ENCODE measurements at places on chromosomes 5 and 9.

GRCh38 chr9:137505421-137506140, 44.6 kb downstream of the PNPLA7 start:
- DNase-seq: no peak

DNA sequence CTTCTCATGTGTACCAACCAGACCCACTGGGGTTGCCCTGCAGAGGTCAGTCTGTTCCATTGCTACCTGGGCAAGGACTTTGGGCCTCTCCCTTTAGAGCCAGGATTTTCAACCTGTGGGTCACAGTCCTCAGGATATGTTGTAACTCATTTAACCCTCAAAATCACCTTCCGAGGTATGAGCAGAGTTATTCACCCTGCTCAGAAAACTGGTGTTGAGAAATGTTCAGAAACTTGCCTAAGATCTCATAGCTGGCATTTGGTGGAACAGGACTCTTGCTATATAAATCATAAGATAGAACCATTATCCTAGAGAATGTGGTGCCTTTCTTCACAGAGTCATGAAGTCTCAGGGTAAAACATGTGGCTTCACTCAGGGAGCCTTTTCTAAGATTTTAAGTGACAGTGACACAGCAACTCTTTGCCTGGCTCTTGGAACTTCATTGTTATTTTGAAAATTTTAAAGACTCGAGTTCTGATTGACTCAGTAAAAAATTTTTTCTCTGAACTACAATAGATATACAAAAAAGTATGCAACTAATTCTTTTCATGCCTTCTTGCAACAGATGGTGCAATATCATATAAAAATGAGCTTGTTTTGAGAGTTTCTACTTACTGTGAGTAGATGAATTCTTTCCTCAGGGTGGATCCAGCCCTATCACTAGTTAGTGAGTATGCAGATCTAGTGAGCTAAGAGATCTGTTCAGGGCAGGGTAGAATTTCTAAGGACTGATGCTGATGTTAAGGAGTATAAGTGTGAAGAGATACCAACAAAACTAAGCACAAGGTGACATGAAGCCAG, 29.5 kb downstream of the CAST start:
- no peak for DNase-seq

- DNase-seq: no peak
Measured at GRCh38 chr9:125460346-125460745, 198.7 kb downstream of the GAPVD1 start.

DNA sequence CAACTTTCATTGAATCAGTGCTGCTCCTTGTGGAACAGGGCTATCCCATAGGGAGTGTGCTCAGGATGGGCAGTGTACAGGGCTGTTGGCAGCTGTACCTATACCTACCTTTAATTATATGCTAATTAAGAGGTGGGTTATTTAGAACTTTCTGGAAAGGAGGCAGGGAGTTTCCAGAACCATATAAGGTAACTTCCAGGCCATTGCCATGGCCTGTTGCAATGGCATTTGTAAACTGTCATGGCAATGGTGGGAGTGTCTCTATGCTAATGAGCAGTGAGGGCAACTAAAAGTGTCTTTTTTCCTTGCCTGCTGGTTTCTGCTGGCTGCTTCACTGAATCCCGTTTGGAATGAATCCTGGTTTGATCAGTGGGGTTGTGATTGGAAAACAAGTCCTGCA, 2.3 kb upstream of the ARHGAP26 start:
- no peak for DNase-seq

DNA sequence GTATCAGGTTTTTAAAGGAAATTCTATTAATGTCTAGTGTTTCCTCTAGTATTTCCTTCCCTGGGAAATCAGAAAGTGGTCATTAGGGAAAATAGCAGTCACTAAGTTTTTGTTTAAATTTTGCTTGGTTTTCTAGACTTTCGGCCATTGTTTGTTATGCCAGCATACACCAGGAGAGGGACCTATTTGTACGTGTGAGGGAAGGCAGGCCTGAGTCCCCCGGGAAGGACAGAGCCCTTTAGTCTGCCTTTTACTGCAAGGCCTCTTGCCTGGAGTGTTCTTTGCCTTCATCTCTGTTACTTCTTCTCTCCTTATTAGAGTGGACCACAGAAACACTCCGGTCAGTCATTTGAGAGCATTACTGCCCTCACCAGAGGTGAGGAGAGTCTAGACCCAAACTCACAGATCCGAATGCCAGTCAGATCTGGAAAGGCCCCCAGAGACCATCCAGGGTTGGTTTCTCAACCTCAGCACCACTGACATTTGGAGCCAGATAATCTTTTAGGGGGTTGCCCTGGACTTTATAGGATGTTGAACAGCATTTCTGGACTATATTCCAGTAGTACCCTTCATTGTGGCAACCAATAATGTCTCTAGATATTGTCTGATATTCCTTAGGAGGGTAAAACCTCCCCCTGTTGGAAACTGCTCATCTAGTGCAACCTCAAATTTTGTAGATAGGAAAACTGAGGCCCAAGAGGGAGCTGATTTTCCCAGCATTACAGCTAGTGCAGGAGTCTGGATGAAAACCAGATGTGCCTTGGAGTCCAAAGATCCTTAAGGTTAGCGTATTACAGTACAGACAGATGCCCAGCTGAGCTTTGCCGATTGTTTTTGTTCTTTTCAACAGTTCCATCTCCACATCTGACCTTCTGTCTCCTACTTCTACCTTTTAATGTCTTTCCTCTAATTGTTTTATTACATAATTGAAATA, 93.0 kb upstream of the NIPAL4 start:
- DNase-seq: no peak

DNA sequence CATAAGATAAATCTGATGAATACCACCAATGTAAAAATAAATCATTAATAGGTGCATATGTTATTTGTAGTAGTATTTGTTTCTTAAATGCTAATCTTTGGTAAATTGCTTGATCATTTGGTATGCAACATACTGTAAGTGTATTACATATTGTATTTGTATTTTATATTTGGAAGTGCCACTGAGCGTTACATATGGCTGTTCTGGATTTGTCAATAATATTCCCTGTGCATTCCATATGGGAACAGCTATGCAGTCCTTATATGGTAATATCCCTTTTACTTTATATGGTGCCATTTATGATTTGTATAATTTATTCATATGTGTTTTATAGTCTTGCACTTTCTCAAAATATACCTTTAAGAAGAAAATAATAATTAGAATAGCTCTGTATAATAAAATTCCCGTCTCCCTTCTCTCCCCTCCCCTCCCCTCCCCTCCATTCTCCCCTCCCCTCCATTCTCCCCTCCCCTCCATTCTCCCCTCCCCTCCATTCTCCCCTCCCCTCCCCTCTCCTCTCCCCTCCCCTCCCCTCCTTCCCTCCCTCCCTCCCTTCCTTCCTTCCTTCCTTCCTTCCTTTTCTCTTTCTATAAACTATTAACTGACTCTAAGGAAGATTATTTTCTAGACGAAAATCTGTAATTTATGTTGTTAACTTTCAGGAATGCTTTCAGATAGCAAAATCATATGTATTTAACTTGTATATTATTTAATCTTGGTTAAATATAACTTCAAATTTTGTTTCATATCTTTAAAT, 241.4 kb downstream of the CSNK1G3 start:
- DNase-seq: no peak

DNA sequence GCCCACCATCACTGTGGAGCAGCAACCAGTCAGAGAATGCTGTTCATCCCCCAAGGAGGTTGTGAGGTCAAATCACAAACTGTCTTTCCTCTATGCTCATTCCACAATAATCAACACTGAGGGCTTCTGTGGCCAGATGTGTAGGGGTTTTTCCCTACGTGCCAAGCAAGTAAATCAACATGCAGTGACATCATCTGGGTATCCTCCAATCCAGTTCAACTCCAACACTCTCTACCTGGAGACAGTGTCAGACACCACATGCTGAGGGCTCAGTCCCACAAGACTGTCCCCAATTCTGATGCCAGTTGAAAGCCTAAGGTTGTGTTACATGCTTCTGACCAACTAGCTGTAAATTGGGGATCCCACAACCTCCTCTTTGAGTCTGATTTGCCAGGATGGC, 57.3 kb upstream of the DMRT1 start:
- DNase-seq: no peak

DNA sequence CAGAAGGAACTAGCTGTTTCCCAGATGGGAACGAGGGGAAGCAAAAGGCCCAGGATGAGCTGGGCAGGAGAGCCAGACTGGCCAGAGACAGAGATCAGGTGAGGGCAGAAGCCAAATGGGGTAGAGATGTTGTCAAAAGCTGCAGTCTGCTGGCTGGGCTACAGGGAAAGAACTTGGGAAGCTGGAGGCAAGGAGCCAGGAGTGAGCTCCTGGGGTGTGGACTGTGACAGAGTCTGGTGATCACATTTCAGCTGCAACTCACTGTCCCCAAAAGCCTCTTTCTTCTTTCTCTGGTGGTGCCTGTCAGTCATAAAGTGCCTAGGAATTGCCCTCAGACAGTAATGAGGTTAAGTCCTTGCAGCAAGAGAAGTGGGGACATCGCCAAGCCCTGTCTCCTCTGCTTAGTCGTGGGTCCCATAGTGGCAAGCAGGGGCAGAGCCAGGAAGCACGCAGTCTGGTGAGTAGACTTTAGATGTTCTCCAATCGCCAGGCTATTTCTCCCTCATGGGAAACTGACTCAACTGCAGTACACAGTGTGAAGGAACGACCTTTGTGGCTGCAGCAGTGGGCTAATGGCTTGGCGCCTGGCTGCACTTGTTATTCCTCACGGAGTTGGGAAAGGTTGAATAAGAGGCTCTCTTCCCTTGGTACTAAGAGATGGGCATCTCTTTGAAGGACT, 2.5 kb upstream of the FSD1L start:
- no peak for DNase-seq

DNA sequence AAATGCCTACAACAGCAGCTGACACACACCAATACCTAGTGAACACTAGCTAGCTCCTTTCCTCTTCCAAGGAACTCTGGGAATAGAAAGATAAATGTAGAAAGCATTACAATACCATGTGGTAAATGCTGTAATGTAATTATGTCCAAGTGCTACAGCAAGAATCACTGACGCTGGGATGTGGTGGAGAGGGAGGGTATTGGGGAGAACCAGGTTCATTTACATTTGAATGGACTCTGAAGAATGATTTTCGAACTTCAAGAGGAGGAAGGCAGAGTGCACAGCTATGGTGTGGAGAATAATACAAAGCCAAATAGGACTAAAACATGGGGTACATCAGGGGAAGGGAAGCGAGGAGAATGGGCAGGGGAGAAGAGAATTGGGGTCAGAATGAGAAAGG, 158.0 kb downstream of the CDK5RAP2 start:
- DNase-seq: no peak

GRCh38 chr5:82338771-82339373, 60.7 kb upstream of the RPS23 start:
- DNase-seq: no peak

DNA sequence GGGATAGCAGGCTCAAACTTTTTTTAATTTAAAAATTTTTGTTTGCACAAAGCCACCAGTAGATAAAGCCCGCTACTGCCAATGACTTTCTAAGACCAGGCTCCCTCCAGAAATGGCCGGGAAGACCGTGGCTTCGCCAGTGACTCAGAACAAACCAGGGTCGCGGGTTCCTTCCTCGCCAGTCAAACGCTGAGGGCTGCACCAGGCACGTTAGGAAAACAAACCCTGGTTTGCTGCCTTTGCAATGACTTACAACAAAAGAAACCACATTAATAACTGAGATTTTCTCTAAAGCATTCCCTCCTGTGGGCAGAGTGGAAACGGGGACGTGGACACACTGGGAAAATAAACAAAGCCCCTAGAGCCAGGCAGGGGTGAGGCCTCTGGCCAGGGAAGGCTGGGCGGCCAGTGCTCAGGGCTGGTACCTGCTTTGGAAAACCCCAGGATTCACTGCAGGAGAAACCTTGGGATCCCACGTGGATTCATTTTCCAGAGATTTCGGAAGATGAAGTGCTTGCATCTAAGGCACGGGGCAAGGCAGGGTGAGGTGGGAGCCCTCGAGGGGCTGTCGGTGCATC, 3.8 kb downstream of the PRRX2 start:
- DNase-seq: no peak

DNA sequence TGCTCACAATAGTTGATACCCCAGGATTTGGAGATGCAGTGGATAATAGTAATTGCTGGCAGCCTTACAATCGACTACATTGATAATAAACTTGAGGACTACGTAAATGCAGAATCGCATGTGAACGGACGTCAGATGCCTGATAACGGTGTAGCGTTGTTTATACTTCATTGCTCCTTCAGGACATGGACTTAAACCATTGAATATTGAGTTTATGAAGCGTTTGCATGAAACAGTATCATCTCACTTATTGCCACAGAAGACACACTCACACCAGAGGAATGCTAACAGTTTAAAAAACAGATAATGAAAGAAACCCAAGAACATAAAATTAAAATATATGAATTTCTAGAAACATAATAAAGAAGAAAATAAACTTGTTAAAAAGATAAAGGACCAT, 101.6 kb downstream of the GABBR2 start:
- no peak for DNase-seq

DNA sequence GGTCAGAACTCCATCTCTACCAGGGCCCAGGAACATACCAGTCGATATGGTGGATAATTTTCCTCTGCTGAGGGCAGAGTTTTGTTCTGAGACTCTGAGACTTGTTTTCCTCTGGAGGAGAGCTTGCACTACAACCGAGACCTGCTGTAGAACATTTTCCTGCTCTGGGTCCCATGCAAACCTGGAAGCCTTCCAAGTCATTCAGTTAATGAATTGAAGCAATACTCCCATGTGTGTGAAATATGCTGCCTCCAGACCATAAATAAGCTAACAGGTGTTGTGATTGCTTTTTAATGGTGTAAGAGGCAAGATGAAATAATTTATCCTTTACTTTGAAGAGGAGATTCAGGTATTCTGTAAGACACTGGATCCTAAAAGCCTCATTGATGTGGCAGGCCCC, 372.8 kb downstream of the TMEM167A start:
- no peak for DNase-seq

DNA sequence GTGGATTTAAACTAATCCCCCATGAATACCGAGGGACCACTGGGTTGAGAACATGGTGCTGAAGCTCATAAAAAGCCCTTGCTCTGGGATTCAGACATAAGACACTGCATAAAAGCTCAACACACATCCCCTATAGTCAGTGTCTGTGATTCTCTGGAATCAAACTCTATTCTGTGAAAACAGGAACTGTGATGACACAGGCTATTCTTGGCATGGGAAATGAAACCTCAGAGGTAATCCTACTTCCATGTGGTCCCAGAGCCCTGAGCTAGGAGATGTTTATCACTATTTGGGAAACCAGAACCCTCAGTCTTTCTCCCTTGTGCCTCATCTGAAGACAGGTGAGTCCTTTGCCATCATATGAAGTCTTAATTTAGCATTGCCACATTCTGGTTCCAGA, 135.4 kb upstream of the PRSS3 start:
- no peak for DNase-seq

Data from stimulated activated CD4-positive, alpha-beta T cell treated with anti-CD3 and anti-CD28 coated beads, TNF-alpha, amount 100 ng/mL, for 24 hours (primary cell).